ENCODE measurements at places on chromosomes 3 and 15. TPM values are rescaled to one million over a fixed set of nuclear protein-coding genes. Genes with fewer than 3 reads are reported as not detected.

Gene FANCD2
- total RNA-seq: 1.4 TPM

Gene SMAD6
- total RNA-seq: 63.0 TPM

Gene EPHB3
- 3.0 TPM for total RNA-seq

Gene TMEM207
- not detected for total RNA-seq

Gene RBP2
- not detected for total RNA-seq

Gene PROS1
- 77.5 TPM for total RNA-seq

Gene SERINC4
- 0.29 TPM for total RNA-seq

Gene HCLS1
- 25.9 TPM for total RNA-seq

Gene P2RY1
- 5.3 TPM for total RNA-seq

Gene BDH1
- 28.9 TPM for total RNA-seq

Gene ATP6V1A
- total RNA-seq: 28.9 TPM

Gene TIGIT
- 0.11 TPM for total RNA-seq

Gene CX3CR1
- 0.94 TPM for total RNA-seq

Gene GOLGA8G
- not detected for total RNA-seq

Gene GUCA1C
- total RNA-seq: not detected

Gene TICRR
- not detected for total RNA-seq

Gene OSTN
- total RNA-seq: 0.23 TPM

Gene TMC3
- total RNA-seq: not detected

Gene ACP3
- 1.2 TPM for total RNA-seq

Gene OSBPL10
- 4.9 TPM for total RNA-seq

Gene TRH
- not detected for total RNA-seq

Gene ACOX2
- 39.9 TPM for total RNA-seq

Gene C3orf20
- total RNA-seq: not detected

Gene SUCNR1
- total RNA-seq: 3.5 TPM

Gene ZIC1
- 0.95 TPM for total RNA-seq

Gene POPDC2
- total RNA-seq: 827 TPM

Gene CSPG4
- total RNA-seq: 14.7 TPM

Gene SST
- total RNA-seq: not detected

Gene CASR
- not detected for total RNA-seq

Gene NOX5
- total RNA-seq: 0.17 TPM

Gene HESX1
- total RNA-seq: 0.38 TPM

Gene HHLA2
- not detected for total RNA-seq

Gene ENTPD3
- total RNA-seq: 0.28 TPM

Gene RIOX2
- 10.3 TPM for total RNA-seq

Gene NR2E3
- total RNA-seq: not detected

Gene CHRFAM7A
- total RNA-seq: 1.2 TPM

Gene ZDHHC19
- not detected for total RNA-seq

Gene GNAT1
- total RNA-seq: not detected

Gene UBR1
- total RNA-seq: 25.5 TPM

Gene TTLL13
- not detected for total RNA-seq

Gene TSC22D2
- total RNA-seq: 43.6 TPM

Gene GNAI2
- total RNA-seq: 148 TPM

Gene BFSP2
- not detected for total RNA-seq

Gene CTSH
- total RNA-seq: 85.5 TPM

Gene PLCH1
- total RNA-seq: 4.1 TPM

Gene C3orf85
- not detected for total RNA-seq
